ENCODE measurements at places on chromosomes 7 and 10.

- DNase-seq = no peak
These were observed 56.6 kb downstream of the PTPRN2 start for GRCh38 chr7:158530800-158531609.

DNA sequence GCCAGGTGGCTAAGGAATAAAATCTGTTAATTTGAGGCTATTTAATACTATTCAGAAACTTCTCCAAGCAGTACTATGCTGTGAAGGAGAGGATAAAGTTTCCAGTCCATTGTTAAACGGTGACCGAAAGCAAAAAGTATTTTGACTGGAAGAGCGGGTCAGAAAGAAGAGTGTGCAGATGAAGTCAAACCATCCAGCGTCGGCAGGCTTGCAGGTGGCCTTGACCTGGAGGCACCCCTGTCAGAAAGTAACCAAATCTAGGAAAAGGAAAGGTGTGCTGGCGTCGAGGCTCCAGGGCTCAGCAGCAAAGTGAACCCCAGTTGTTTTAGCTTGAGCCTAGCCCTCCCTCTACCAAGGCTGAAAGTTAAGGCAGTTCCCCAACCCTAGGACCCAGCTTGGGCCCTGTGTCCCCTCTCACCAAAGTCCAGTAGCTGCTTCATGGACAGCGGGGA is 544 bp downstream of the PDK4 start:
- DNase-seq = no peak

GRCh38 chr7:66697449-66698438 is 42.8 kb upstream of the RABGEF1 start:
- DNase-seq = no peak

GRCh38 chr7:36944838-36945237 is 220.5 kb upstream of the AOAH start:
- DNase-seq = no peak

GRCh38 chr7:142066536-142066935 is 45.0 kb upstream of the MGAM2 start:
- no peak for DNase-seq
